ENCODE measurements at places on chromosomes 6 and 20.

DNA sequence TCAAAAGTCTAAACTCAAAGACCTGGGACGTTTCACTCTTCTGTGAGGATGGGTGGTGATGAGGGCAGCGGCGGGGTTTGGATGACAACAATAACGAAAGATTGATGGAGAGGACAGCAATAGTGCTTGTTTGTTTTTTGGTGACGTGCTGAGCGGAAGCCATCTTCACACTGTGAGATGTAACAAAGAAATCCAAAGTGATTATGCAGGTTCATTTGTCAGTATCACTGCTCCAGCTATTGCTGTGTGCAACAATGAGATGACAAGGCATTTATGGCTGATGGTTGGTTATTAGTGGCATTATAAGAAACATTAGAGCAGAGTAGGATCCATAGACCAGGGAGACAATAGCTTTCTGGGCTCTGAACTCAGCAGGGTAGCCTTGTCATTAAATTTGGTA lies 306.7 kb downstream of the RNF144B start:
- H3K36me3 ChIP-seq: no peaks in the 10 kb centered on the region
- no peak overlapping the region for H3K4me3 ChIP-seq
- H3K27ac ChIP-seq: no peak overlapping the region
- no peak for DNase-seq
- no peaks in the 10 kb centered on the region for H3K4me1 ChIP-seq
- no peaks in the 10 kb centered on the region for H3K27me3 ChIP-seq

DNA sequence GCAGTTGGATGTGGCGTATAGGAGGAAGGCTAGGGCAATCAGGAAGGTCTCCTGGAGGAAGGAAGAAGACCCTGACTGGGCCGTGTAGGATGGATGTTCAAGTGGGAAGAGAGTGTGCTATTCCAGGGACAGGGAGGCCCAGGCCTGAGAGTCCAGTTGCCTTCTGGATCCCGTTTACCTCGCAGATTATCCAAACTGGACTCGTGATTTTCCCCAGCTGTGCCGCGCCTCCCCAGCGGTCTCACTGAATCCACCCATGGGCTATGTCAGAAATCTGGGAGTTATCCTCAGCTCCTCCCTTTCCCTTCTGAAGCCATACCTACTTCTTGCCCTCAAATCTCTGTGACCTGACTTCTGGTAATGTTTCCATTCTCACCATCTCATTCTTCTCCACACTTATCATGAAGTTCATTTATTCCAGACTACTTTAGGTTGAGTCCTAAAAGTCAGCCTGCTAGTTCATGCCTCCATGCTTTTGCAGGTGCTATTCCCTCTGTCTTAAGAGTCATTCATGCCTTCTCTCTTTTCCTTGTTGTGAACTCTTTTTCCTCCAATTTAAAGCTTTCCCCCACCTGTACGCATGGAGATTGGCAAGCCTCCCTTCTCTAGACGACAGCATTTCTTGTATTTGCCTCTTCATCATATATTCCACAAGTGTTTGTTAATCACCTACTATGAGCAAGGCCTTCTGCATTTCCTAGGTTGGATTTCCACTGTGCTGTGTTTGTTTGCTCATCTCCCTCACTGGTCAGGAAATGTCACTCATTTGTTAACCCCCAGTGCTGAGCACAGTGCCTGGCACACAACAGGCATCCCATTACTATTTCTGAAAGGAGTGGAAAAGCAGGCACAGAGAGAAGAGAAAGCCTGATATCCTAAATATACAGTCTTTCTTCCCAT lies 2.7 kb downstream of the SDCBP2 start:
- H3K27me3 ChIP-seq: no peaks in the 10 kb centered on the region
- H3K4me1 ChIP-seq: peaks cover 48% of the 10 kb centered on the region
- H3K4me3 ChIP-seq: peak overlapping the region; percentile 86
- no peaks in the 10 kb centered on the region for H3K36me3 ChIP-seq

GRCh38 chr20:46139908-46140482 lies 21.9 kb downstream of the CD40 start:
- H3K27ac ChIP-seq: no peak overlapping the region
- peaks cover 36% of the 10 kb centered on the region for H3K27me3 ChIP-seq
- no peaks in the 10 kb centered on the region for H3K36me3 ChIP-seq
- no peak for DNase-seq
- no peak overlapping the region for H3K4me3 ChIP-seq

GRCh38 chr6:1190366-1190765 lies 121.5 kb upstream of the FOXQ1 start:
- no peaks in the 10 kb centered on the region for H3K4me1 ChIP-seq
- H3K4me3 ChIP-seq: no peak overlapping the region
- H3K27me3 ChIP-seq: peaks cover 3% of the 10 kb centered on the region
- H3K36me3 ChIP-seq: no peaks in the 10 kb centered on the region
- DNase-seq: peak; percentile 58
- peak overlapping the region; percentile 32 for H3K27ac ChIP-seq

- no peaks in the 10 kb centered on the region for H3K27me3 ChIP-seq
- H3K36me3 ChIP-seq: no peaks in the 10 kb centered on the region
- no peak for DNase-seq
- H3K27ac ChIP-seq: no peak overlapping the region
- no peak overlapping the region for H3K4me3 ChIP-seq
- no peaks in the 10 kb centered on the region for H3K4me1 ChIP-seq
Observed at GRCh38 chr6:21420146-21420878, 173.2 kb upstream of the SOX4 start.

DNA sequence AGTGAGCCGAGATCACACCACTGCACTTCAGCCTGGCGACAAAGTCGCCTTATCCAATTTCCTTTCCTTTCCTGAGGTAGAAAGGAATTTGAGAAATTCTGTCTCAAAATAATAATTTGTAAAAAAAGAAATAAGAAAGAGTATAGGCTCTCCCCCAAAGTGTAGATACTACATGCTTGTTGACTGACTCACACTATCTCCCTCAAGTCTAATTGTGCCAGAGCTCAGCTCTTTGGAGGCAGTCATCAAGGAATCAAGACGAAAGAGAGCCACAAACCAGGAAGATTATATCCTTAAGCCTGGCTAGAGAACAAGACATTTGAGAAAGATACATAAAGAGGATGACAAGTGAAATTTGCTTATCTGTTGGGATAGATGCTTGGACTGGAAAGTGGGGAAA lies 3.7 kb upstream of the FKBPL start:
- no peak overlapping the region for H3K27ac ChIP-seq
- H3K27me3 ChIP-seq: no peaks in the 10 kb centered on the region
- H3K4me1 ChIP-seq: peaks cover 10% of the 10 kb centered on the region
- H3K4me3 ChIP-seq: no peak overlapping the region

GRCh38 chr6:4509506-4509905 lies 266.7 kb upstream of the CDYL start:
- DNase-seq: no peak
- no peaks in the 10 kb centered on the region for H3K36me3 ChIP-seq
- H3K4me3 ChIP-seq: no peak overlapping the region
- H3K27me3 ChIP-seq: no peaks in the 10 kb centered on the region

DNA sequence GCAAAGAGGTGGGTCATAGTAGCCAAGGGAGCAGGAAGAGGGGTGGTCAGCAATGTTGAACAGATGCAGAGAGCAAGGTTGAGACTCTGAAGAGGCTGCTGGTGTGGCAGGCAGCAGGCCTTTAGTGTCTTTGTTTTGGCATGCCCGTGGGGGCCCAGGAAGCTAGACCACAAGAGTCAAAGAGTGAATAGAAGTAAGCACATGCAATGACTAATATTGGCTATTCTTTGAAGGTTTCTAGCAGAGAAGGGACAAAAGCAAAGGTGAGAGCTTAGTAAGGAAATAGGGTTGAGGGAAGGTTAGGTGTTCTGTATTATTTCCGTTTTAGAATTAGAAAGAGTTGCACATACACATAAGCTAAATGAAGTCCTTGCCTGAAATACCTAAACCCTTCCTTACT lies 18.8 kb downstream of the TDRD6 start:
- peaks cover 5% of the 10 kb centered on the region for H3K27me3 ChIP-seq
- H3K36me3 ChIP-seq: no peaks in the 10 kb centered on the region
- H3K4me1 ChIP-seq: no peaks in the 10 kb centered on the region
- no peak for DNase-seq

GRCh38 chr6:21281366-21281765 lies 312.2 kb upstream of the SOX4 start:
- H3K27me3 ChIP-seq: peaks cover 2% of the 10 kb centered on the region
- H3K4me1 ChIP-seq: peaks cover 4% of the 10 kb centered on the region
- peak; percentile 6 for DNase-seq

Measured in astrocyte (in vitro differentiated cells and primary cell).